ENCODE measurements at places on chromosomes 6 and 20.

DNA sequence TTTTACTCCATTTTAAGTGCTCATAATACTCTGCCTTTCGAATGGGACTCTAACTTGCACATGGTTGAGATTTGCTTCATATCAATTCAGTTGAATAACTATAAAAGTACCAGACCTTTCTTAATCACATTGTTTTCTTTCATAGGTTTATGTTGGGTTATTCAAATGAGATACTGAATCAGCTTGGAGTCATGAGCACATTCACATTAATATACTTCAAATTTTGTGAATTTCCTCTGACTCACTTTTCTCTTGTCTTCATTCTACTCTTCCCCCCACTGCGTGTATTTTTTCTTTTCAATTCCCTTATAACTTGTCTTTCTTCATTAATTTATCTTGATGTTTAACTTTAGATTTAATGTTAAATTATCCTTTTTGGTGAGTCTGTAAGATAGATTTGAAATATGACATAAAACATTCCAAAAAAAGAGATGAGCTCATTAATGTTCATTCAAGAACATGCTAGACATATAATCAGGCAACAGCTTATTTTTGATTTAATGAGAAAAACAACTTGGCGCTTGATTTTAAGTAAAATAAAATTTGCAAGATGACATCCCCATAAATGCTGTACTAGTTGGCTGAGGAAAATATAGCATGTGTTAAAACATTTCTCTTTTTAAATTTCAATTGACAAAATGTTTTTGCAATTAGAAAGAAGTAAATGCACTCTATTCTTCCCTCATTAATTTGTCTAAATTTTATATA, 736.0 kb downstream of the CD109 start:
- no peaks in the 10 kb centered on the region for H3K4me1 ChIP-seq
- H3K27ac ChIP-seq = no peak overlapping the region
- no peaks in the 10 kb centered on the region for H3K27me3 ChIP-seq
- H3K4me3 ChIP-seq = no peak overlapping the region
- DNase-seq = no peak

- H3K27me3 ChIP-seq = no peaks in the 10 kb centered on the region
- H3K4me3 ChIP-seq = no peak overlapping the region
- H3K27ac ChIP-seq = no peak overlapping the region
- H3K4me1 ChIP-seq = peaks cover 27% of the 10 kb centered on the region
- no peak for DNase-seq
- H3K36me3 ChIP-seq = no peaks in the 10 kb centered on the region
Measured at GRCh38 chr6:129608886-129609537, 101.0 kb downstream of the ARHGAP18 start.

DNA sequence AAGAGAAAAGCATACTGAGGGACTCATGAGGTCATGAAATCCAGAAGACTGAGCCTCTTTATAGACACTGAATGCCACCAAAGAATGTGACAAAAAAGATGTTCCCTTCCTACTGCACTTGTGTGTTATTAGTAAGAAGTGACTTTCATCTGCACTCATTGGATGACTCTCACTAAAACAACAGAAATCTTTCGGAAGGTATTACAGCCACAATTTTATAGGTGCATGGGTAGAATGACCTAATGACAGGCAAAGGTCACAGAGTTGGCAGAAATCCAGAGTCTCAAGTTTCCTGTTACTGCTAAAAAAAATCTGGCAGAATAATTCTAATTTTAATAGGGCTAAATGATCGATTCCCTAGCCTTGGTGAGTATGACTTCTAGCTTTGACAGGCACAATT, 13.3 kb downstream of the PKHD1 start:
- DNase-seq = no peak
- H3K27ac ChIP-seq = no peak overlapping the region
- H3K4me1 ChIP-seq = peaks cover 30% of the 10 kb centered on the region
- H3K4me3 ChIP-seq = no peak overlapping the region
- no peaks in the 10 kb centered on the region for H3K27me3 ChIP-seq
- H3K36me3 ChIP-seq = no peaks in the 10 kb centered on the region

GRCh38 chr20:44187772-44188709, 1.1 kb upstream of the JPH2 start:
- peak overlapping the region; percentile 78 for H3K4me3 ChIP-seq
- DNase-seq = no peak
- H3K4me1 ChIP-seq = peaks cover 6% of the 10 kb centered on the region
- H3K27ac ChIP-seq = no peak overlapping the region

DNA sequence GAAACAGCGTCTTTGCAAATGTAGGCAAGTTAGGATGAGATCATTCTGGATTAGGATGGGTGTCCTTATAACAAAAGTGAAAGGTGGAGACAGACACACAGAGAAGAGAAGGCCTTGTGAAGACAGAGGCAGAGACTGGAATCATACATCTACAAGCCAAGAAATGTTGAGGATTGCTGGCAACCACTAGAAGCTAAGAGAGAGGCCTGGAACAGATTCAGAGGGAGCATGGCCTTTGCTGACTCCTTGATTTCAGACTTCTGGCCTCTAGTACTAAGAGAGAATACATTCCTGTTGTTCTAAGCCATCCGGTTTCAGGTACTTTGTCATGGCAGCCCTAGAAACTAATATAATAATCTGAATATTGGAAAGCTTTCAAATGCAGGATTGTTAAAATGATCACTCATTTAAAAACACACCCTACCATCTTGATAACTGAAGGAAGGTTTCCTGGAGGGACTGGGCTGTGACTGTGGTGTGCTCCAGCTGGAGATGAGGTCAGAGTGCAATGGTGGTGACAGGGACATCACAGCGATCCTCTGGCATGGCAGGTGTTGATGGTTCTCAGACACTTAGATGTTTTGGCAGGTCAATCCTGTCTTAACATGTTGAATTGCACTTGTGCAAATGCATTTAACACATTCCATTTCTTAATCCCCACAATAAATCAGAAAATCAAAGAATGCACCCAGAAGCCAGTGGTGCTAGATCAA, 25.1 kb downstream of the CD83 start:
- H3K4me3 ChIP-seq = no peak overlapping the region
- no peaks in the 10 kb centered on the region for H3K36me3 ChIP-seq
- H3K4me1 ChIP-seq = peaks cover 20% of the 10 kb centered on the region
- DNase-seq = no peak

- H3K27ac ChIP-seq = no peak overlapping the region
- DNase-seq = no peak
- no peaks in the 10 kb centered on the region for H3K27me3 ChIP-seq
- no peaks in the 10 kb centered on the region for H3K36me3 ChIP-seq
- H3K4me1 ChIP-seq = no peaks in the 10 kb centered on the region
Measured at GRCh38 chr6:25112322-25112773, 166.8 kb upstream of the CARMIL1 start.

- no peaks in the 10 kb centered on the region for H3K27me3 ChIP-seq
- H3K27ac ChIP-seq = no peak overlapping the region
- no peaks in the 10 kb centered on the region for H3K36me3 ChIP-seq
- H3K4me3 ChIP-seq = no peak overlapping the region
- no peak for DNase-seq
- H3K4me1 ChIP-seq = no peaks in the 10 kb centered on the region
Measured at GRCh38 chr6:40253420-40253819, 319.2 kb upstream of the MOCS1 start.

- H3K4me3 ChIP-seq = no peak overlapping the region
- no peaks in the 10 kb centered on the region for H3K27me3 ChIP-seq
- no peaks in the 10 kb centered on the region for H3K36me3 ChIP-seq
- H3K27ac ChIP-seq = no peak overlapping the region
- DNase-seq = no peak
- H3K4me1 ChIP-seq = no peaks in the 10 kb centered on the region
Measured at GRCh38 chr6:56065408-56065807, 182.0 kb downstream of the COL21A1 start.

GRCh38 chr6:37204014-37204751, 34.2 kb downstream of the PIM1 start:
- no peak overlapping the region for H3K4me3 ChIP-seq
- H3K4me1 ChIP-seq = no peaks in the 10 kb centered on the region
- no peak for DNase-seq
- H3K27me3 ChIP-seq = no peaks in the 10 kb centered on the region

GRCh38 chr20:7503501-7503900, 436.8 kb downstream of the HAO1 start:
- H3K4me1 ChIP-seq = peaks cover 12% of the 10 kb centered on the region
- H3K4me3 ChIP-seq = no peak overlapping the region
- no peak overlapping the region for H3K27ac ChIP-seq
- H3K27me3 ChIP-seq = no peaks in the 10 kb centered on the region

DNA sequence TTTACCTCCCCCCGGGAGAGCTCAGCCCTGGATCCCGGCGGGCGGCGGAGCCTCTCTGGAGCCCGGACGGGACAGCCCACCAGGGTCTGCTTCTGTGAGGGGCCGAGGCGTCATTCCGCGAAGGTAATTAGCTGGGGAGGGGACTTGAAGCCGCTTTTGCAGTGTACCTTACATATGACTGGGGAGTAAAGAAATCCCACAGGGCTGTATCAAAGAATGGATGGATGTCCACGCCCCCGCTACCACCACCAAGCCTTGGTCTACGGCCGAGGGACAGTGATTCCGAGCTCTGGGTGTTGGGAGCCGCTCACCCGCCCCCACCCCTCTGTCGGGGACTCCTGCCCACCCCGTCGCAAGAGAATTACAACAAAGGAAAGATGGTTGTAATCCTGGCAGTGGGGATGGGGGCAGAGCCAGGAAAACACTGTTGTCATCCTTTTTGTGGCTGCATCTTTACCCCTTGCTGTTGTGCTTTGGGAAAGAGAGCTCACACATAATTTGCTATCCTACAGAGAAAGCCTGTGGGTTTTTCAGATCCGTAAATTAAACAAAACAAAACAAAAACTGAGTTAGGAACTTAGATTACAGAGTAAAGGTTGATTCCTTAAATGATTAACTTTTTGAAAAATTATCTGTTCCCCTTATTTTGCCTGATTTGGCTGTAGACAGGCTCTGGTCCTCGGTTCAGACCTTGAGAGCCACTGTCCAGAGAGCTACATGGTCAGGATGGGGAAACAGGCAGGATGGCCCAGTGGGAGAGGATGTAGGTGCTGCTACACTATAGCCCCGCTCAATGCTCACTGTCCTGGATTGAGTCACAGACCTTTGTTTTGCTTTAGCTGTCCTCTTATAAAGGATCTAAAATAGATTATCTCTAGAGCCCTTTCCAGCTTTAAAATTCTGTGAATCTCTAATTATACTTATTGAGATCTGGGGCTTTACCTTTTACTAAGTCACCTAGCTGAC, 997 bp upstream of the FBXO30 start:
- H3K27ac ChIP-seq = peak overlapping the region; percentile 94
- H3K4me3 ChIP-seq = peak overlapping the region; percentile 63
- no peaks in the 10 kb centered on the region for H3K36me3 ChIP-seq
- peak; percentile 50 for DNase-seq
- peaks cover 32% of the 10 kb centered on the region for H3K4me1 ChIP-seq
- H3K27me3 ChIP-seq = no peaks in the 10 kb centered on the region

GRCh38 chr6:51019806-51020205, 201.1 kb downstream of the TFAP2B start:
- no peak overlapping the region for H3K27ac ChIP-seq
- H3K36me3 ChIP-seq = no peaks in the 10 kb centered on the region
- no peak for DNase-seq
- no peaks in the 10 kb centered on the region for H3K4me1 ChIP-seq

GRCh38 chr20:32574296-32575226, 10.6 kb downstream of the NOL4L start:
- H3K36me3 ChIP-seq = no peaks in the 10 kb centered on the region
- peaks cover 28% of the 10 kb centered on the region for H3K4me1 ChIP-seq
- no peak overlapping the region for H3K4me3 ChIP-seq

- no peak for DNase-seq
- 0 out of 2 replicates have a peak, but pooled peaks cover 3% of the 10 kb centered on the region for H3K4me1 ChIP-seq
- no peaks in the 10 kb centered on the region for H3K36me3 ChIP-seq
- H3K4me3 ChIP-seq = no peak overlapping the region
- H3K27ac ChIP-seq = no peak overlapping the region
Measured at GRCh38 chr6:117205876-117206275, 59.5 kb upstream of the VGLL2 start.

- DNase-seq = no peak
- H3K27ac ChIP-seq = no peak overlapping the region
- H3K4me1 ChIP-seq = peaks cover 7% of the 10 kb centered on the region
- no peaks in the 10 kb centered on the region for H3K27me3 ChIP-seq
- H3K4me3 ChIP-seq = no peak overlapping the region
Measured at GRCh38 chr6:146594495-146594894, 4.3 kb upstream of the ADGB start.

GRCh38 chr6:22637782-22638181, 68.4 kb downstream of the HDGFL1 start:
- H3K4me1 ChIP-seq = peaks cover 4% of the 10 kb centered on the region
- no peak overlapping the region for H3K4me3 ChIP-seq
- H3K36me3 ChIP-seq = no peaks in the 10 kb centered on the region
- no peak for DNase-seq
- H3K27me3 ChIP-seq = no peaks in the 10 kb centered on the region
- no peak overlapping the region for H3K27ac ChIP-seq

DNA sequence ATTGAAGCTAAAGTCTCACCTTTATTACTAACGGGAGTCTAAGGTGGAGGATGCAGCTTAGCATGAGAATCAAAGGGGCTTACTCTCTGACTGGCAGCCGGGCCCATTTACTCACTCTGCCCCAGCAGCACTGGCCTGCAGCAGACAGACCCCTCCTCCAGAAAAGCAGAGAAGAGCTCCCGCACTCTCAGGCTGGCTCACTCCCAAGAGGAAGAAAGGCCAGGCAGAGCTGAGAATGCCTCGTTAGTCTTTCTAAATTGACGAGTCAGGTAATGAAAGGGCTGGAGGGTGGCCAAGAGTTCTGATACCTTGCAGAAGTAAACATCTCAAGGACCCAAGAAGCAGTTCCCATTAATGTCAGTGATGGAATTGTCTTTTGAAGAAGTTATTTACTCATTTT, 44.5 kb upstream of the IL20RA start:
- H3K36me3 ChIP-seq = no peaks in the 10 kb centered on the region
- DNase-seq = peak; percentile 23
- H3K4me3 ChIP-seq = no peak overlapping the region
- peaks cover 4% of the 10 kb centered on the region for H3K4me1 ChIP-seq
- no peaks in the 10 kb centered on the region for H3K27me3 ChIP-seq

GRCh38 chr6:24451581-24452388, 37.6 kb downstream of the GPLD1 start:
- H3K27me3 ChIP-seq = no peaks in the 10 kb centered on the region
- no peak overlapping the region for H3K27ac ChIP-seq
- no peaks in the 10 kb centered on the region for H3K4me1 ChIP-seq
- no peak overlapping the region for H3K4me3 ChIP-seq

DNA sequence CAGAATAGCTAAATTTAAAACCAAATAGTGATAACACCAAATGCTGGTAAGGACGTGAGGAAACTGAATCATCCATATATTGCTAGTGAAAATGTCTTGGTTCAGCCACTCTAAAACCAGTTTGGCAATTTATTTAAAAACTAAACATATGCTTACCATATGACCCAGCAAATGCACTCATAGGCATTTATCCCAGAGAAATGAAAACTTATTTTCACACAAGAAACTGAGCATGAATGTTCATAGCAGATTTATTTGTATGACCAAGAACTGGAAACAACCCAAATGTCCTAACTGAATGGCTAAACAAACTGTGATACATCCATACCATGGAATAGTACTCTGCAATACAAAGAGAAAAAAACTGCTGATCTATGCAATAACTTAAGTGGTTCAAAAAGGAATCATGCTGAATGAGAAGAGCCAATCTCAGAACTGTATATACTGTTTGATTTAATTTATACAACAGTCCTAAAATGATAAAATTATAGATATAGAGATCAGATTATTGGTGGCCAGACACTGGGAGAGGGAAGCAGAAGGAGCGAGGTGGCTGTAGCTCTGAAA, 115.6 kb upstream of the ADGRF1 start:
- no peaks in the 10 kb centered on the region for H3K36me3 ChIP-seq
- no peak for DNase-seq
- H3K4me3 ChIP-seq = no peak overlapping the region
- H3K27me3 ChIP-seq = no peaks in the 10 kb centered on the region
- H3K27ac ChIP-seq = no peak overlapping the region
- no peaks in the 10 kb centered on the region for H3K4me1 ChIP-seq

Data from GM23338 (cell line).